ENCODE measurements at places on chromosomes 4 and X. TPM values are rescaled to one million over a fixed set of nuclear protein-coding genes. Genes with fewer than 3 reads are reported as not detected.

GRCh38 chrX:85444613-85445012 is 65.1 kb upstream of the POF1B start:
- DNase-seq, result no peak

Gene SLC10A6
- not detected for total RNA-seq

Gene TRAM1L1
- 8.9 TPM for total RNA-seq

Gene WDR17
- 6.1 TPM for total RNA-seq

- no peak for DNase-seq
Observed at GRCh38 chr4:84342161-84342560, 156.9 kb downstream of the NKX6-1 start.

Gene UGT2A3
- total RNA-seq, result 2.5 TPM

Gene VSIG4
- total RNA-seq, result not detected

GRCh38 chrX:41688835-41689234 is at the start of gene GPR34:
GPR34 (plus strand) TSS chrX:41688973; CDS start chrX:41695634, 6,661 bp downstream.
- no peak for DNase-seq

Gene ANK2
- total RNA-seq, result 18.6 TPM

DNA sequence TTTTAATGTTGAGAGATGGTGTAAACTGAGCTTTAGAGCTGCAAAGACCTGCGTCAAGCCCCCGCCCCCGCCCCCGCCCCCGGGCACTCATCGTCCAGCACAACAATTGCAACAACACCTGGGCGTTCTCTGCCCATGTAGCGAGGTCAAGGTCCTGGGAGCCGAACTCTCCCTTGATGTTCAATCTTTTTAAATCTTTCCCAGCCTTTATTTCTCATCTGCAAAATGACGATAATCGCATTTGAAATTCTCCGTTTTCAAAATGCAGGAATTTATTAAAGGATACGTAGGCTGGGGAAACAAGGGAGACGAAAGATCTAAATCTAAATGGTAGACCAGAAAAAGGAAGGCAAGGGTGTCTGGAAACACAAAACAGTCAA is 648 bp upstream of the MSMO1 start:
- no peak for DNase-seq

- no peak for DNase-seq
Observed at GRCh38 chr4:7655511-7656243, 220.9 kb upstream of the PSAPL1 start.

DNA sequence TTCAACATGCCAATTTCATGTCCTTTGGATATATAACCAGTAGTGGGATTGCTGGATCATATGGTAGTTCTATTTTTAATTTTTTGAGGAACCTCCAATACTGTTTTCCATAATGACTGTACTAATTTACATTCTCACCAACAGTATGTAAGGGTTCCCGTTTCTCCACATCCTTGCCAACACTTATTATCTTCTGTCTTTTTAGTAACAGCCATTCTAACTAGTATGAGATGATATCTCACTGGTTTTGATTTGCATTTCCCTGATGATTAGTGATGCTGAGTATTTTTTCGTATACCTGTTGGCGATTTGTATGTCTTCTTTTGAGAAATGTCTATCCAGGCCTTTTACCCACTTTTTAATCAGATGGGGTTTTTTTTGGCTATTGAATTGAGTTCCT is 133.5 kb upstream of the MED14 start:
- DNase-seq, result no peak

Gene BCOR
- 27.2 TPM for total RNA-seq

DNA sequence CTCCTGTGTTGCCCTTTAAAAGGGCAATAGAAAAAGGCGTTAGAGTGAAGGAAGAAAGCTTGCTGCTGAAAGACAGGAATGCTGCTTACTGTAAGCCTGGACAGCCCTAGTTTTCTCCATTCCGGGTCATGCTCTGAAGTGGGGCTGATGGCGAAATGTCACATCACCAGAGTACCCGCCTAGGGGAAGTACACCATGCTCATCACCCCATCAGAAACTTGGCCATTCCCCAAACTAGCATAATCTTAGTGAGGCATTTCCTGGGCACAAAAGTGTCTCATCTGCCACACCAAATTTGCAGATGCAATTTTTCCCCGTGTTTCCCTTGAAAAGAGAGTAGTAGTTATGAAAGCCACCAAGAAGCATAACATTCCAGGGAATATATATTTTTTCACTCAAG is 47.8 kb upstream of the CAMK2D start:
- no peak for DNase-seq

Gene RAB33B
- 7.8 TPM for total RNA-seq

DNA sequence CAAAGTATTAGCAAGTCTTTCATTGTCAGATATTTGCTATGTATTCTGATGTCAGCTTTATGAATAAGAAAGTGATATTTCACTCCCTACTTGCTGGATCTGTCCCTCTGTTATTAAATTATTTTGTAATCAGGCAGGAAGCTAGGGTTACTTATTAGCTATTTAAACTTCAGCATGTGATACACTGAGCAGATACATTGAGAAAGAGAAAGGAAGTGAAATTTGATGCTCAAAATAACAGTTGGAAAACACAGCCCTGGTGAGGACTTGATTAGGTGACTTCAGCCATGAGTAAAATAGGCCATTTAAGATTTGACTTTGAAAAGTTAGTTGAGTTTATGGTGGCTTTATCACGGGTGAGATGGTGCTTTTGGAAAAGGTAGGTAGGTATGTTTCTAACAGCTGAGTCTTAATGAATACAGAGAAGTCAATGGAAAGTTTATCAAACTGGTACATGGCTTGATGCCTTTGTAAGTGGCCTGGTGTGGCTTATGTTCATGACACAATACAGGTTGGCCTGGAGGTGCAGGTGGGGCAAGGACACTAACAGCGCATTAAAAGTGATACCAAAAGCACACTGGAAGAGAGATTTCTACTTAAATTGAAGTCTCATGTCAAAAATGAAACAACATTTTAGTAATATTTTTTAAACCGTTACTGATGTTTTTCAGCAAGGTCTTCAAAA is 321.2 kb upstream of the SPOCK3 start:
- no peak for DNase-seq

DNA sequence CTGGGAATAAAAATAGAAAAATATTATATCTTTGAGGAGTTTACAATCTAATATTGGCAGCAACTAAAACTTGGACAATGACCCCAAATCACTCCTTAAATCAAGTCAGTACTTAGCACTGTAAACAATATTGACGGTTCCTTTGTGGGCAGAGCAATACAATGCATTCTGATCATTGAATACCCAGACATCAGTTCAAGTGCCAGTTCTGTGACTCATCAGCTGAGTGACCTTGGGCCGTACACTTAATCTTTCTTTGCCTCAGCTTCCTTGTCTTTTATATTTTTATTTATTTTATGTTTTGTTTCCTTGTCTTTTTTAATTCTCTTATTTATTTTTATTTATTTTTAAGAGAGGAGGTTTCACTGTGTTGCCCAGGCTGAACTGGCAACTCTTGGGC is 112.2 kb upstream of the ANXA3 start:
- DNase-seq, result no peak

- no peak for DNase-seq
Observed at GRCh38 chrX:45422216-45422925, 221.7 kb upstream of the DIPK2B start.

Data from type B pancreatic cell (in vitro differentiated cells).